HL-60 (cell line): ENCODE measurements at places on chromosomes 3 and 15.

- no peak for DNase-seq
Measured at GRCh38 chr3:72159487-72159886, 374.5 kb upstream of the PROK2 start.

- no peak for DNase-seq
Measured at GRCh38 chr3:23067116-23067515, 136.0 kb upstream of the UBE2E2 start.

DNA sequence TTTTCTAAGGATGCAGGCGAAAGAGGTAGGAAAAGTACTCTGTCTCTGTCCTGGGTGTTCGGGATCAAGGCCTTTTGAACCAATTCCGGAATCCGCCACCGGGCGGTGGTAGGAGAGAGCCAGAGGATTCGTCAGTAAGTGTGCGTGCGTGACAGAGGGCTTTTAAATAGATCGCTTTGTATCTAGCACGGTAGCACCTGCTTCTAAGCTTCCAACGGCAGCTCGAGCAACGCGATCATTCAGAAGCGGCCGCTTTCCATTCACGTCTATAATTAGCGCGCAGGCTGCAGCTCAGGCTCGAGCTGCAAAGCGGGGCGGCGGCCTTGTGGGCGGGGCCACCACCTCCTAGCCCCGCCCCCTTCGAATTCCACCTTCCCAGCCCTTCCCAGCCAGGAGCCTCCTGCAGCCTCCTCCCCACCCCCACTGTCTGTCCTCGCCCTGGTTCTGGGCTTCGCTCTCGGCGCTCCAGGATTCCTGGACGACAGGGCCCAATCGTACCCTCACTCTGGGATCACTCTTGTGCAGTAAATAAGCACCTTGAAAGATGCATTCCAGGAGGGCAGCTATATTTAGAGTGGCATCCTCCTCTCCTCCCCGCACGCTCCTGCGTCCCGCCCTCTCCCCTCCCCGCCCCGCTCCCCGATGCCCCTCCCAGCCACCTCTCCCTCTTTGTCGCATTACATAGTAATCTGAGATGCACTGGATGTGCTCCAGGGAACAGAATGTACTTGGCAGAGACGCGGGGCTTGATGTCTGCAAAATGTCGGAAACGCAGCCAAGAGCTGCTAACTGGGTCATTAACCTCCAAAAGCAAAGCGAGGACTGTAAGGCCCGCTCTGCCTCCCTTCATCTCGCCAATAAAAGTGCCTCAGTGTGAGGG lies 224.1 kb upstream of the TPRG1 start:
- no peak for DNase-seq

DNA sequence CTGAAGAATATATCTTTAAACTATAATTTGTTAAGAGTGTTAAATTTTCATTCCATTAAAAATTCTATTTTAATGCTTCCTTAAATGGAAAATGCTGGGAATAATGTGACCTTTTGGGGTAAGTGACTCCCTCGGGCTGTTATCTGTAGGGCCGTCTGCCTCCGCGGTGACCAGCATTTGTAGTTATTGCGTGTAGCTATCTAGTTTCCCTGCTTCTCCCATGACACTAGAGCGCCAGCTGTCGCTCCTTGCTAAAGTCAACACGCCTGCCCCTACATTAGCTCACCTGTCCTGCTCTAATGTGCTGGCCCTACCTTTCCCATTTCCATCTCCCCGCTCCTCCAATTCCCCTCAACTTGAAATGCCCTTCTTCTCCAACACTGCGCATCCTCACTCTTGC lies 12.4 kb upstream of the CHRM5 start:
- DNase-seq = no peak

GRCh38 chr15:45144775-45145174 lies 15.0 kb downstream of the DUOX1 start:
- DNase-seq = no peak

DNA sequence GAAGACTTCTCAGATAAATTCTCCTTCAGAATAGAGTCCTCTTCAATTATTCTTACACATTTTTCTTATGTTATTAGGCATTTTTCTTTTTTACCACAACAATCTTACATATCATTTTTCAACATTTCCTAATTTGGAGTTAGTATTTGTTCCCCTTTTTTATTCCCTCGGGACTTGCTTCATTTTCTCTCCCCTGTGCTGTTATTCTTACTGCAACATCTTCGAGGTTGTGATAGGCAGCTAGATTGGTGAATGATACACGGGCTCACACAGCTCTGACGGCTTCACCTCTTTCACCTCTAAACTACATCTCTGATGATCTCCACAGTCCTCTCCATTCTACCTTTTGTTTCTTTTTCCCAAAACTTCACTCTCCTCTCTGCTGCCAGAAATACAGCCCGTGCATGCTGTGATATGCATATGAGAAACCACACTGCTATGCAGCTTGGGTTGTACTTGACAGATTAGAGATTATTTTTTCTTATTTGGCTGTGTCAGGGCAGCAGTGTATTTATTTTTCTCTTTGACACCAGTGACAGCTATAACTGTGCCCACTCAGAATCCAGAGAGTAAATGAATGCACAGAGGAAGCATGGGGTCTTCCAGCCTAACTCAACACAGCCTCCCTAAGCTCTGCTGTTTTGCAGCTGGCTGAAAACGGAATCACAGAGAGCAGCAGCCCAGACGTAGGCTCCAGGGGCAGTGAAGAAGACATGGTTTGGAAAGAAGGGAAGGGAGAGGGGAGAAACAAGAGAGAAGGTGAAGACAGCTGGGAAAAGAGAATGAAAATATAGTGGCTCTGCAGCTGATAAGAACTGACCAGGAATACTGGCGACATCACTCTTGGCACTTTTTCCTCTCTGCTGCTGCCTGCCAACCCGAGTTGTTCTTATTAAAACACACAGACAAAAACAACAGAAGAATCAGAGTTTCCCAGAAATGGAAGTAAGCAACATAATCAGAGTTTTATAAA lies 61.8 kb downstream of the SLC9A9 start:
- DNase-seq = no peak

DNA sequence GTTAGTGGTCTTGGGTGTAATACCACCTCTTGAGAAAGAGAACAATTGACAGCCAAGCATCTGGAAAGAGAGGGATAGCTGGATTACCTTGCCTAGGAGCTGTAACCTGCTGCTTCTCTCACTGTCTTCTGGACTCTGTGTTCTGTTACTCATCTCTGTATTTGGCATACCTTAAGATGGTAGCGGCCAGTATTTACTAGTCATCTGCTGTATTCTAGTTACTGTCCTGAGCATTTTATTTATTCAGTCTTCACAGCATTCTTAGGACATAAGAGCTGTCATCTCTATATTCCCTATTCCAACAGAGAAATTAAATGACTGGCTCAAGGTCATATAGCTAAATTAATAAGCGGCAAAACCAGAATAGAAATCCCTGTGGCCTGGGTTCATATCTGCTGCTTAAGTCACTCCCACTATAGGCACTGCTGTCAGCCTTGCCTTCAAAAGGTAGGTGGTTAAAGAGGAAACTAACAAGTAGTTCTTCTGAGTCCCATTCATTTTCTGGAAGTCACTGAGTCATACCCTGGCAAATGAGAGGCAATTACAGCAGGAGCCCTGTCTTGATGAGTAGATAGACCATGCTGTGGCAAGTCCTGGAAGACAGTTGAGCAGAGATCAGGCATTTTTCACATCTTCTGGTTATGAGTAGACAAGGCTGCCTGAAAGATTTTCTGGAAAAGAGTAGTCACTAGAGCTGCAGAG lies 68.2 kb downstream of the RAB7A start:
- DNase-seq = peak; percentile 28

DNA sequence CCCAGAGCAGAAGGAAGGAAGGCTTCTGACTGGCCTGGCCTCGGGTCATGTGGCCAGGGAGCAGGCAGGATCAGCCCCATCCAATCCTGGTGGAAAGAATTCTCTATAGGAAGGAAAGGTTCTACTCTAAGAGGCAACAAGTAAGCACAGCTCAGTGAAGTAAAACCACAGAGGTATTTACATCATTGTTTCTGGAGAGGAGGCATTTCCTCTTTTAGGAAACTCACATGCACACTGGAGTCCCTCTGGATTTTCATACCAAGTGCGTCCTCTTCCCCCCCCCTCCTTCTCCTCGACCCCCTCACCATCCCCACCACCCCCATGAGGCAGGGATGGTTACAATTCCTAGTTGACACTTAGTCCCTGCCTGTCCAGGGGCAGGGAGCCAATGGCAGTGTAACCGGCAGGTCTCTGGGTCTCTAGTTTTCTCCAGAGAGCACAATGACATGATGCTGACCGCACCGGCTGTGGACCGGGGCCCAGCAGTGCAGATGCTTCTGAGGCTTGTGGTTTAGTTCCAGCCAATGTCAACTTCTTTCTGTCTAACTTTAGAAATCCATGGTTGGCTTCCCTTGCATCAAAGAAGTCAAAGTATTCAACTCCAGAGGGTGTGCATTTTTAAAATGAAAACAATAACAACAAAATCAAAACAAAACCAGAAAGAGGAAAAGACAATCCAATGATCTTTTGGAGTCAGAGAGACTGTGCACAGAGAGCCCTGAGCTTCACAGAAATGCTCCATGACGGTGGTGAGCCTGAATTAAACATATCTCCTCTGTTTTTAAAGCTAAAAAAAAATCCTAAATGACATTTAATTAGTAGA lies 230.3 kb upstream of the TLE3 start:
- peak; percentile 82 for DNase-seq

GRCh38 chr3:127455541-127456450 lies 134.7 kb downstream of the TPRA1 start:
- DNase-seq = peak; percentile 58

GRCh38 chr15:101439285-101439919 lies 50.1 kb downstream of the PCSK6 start:
- DNase-seq = no peak

- DNase-seq = no peak
Measured at GRCh38 chr3:64342940-64343688, 117.8 kb upstream of the PRICKLE2 start.

DNA sequence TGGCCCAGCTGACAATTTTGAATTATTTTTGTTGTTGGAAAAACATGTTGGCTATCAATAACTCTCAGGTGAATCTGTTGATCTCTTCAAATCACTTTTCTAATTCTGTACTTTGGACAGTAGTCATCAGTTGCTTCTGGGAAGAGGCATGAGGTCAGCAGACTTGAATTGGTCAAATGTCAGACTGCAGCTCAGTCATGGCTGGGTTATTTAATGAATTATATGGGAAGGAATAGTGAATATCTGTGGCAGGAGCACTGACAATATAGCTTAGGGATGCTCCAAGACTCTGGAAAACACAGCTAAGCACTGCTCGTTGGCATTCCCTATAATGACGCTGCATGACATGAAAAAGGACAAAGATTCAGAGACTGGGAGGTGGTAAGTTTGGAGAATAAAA lies 98.8 kb upstream of the GAP43 start:
- DNase-seq = no peak

- no peak for DNase-seq
Measured at GRCh38 chr15:67413770-67414390, 107.1 kb upstream of the C15orf61 start.

DNA sequence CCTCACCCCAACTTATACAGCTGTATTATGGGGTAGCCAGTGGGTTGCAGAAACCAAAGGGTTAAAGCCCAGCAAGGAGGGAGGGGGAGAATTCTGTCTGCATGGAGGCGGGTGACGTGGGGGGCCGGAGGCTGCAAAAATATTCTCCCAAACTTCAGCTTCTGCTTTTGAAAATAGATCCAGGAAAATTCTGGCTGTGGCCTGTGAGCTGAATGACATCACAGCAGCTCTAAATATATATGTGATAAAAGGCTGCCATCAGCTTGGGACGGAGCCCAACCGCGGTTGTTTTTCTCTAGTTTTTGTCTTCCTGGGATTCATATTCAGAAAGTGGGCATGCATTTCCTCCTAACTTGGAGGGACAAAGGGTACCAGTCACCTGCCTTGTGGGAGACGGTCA lies 27.6 kb downstream of the MAPKAPK3 start:
- no peak for DNase-seq

DNA sequence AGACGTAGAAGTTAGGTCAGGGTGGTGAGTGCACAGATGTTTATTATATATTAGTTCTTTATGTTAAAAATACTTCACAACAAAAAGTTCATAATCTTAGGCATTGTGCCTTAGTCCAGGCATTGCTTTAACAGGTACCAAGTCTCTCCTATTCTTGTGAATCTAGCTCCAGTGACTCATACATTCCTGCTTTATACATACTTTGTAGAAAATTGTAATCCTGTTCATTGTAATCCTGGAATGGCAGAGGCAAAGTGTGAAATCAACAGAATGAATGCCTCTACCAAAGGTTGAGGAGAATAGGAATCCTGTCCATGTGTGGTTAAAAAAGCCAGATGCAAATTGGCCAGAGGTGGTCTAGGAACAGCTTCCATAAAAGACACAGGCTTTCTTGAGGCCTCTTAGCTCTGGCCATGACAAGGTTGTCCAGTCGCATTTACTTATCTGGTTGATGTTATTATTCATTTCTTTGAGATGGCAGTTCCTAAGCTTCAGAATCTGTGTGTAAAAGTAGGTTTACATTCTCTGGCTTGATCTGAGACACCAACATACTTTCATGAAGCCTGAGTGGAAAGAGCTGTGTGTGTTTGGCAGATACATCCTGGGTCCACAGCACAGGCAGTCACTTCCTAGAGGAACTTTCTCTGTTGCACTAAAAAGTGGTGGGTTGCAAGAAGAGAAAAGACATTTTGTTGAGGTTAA lies 109.0 kb downstream of the CDIN1 start:
- DNase-seq = no peak

DNA sequence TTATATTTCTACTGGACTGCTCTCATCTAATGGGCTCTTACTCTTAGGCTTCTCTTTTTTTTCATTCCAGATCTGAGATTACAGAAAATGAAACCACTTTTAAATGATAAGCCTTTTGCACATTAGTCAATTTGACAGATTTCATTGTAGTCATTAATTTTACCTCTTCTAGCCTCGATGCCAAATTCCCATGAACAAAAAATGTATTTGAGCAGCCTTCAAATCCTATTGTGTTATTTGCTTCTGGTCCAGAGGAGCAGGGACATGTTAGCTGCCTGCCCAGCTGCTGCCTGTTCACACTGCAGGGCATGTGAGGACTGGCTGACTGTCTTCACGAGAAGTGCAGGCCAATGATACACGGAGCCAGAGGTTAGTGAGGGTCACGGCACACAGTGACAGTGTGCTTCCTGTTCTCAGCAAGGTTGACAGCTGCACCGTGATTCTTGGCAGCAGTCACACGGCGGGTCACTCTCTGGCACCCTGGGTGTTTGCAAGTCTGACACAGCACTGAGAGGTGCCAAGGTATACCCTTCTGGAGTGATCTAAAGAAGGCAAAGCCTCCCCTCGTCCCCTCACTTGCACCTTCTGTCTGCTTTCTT lies 40.8 kb downstream of the KAT2B start:
- DNase-seq = peak; percentile 42

DNA sequence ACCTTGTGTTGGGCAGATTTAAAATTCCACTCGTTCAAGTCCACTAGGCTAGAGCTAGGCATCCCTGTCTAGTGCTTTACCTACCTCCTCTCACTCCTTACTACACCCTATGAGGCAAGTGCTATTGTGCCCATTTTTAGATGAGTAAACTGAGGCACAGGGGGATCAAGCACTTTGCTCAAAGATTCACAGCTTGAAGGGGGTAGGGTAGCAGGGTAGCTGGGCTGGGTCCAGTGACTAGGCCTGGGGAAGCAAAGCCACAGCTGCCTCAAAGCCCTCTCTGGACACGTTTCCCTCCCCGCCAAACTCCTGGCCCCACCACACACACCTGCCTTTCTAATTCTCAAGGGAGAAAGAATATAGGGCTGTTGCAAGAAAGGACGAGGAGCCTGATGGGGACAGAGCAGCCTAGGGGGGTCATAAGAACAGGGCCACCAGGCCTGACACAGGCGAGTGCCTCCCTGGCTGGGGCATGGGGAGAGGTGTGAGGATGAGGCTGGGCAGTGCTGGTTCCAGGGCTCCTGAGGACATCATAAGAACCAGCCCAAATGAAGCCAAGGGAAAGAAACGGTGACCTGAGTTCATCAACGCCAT lies 34.8 kb upstream of the SFMBT1 start:
- no peak for DNase-seq
